ENCODE measurements at places on chromosomes 3 and 15.

DNA sequence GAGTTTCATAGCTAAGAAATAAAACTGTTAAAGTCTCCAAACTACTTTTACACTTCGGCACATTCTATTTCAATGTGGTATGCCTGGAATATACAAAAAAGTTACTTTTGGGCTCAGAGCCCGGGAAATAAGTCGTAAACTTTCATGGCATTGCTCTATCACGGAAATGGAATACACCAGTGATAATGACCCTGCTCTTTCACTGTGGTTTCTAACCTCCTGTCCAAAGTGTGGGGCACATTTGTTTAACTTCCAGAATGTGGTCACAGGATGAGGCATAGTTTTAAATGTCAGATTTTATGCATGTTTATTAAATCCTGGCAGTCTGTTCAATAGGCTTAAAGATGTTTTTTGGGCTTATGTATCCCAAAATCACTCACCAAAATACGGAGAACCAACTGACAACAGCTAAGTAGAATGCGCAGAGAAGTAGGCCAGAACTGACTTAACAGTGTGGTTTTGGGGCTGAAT is 5.1 kb downstream of the CXCR6 start:
- DNase-seq: no peak

DNA sequence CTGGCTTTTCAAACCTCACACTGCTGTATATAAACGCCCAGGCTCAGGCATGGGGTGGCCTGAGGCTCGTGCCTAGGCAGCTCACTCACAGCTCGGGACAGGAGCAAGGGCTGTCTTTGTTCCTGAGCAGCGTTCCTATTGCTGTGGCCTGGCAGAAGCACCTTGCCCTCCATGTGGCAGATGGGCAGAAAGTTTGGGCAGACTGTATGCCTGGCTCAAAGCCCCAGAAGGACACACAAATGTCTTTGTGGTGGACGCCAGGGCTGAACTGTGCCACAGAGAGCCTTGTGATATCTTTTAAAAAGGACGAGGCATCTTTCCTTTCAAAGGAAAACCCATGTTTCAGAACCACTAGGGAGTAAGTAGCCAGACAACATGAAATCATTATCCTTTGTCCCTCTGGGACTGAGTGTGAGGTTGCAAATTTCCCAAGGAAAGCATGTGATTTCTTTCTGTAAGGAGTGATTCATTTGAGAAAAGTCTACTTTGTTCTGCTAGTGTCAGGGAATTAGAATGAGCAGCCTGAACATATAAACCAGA is 29.3 kb upstream of the UBE2E1 start:
- no peak for DNase-seq

- no peak for DNase-seq
These were observed 80.0 kb upstream of the SPATA16 start for GRCh38 chr3:173221010-173221409.

DNA sequence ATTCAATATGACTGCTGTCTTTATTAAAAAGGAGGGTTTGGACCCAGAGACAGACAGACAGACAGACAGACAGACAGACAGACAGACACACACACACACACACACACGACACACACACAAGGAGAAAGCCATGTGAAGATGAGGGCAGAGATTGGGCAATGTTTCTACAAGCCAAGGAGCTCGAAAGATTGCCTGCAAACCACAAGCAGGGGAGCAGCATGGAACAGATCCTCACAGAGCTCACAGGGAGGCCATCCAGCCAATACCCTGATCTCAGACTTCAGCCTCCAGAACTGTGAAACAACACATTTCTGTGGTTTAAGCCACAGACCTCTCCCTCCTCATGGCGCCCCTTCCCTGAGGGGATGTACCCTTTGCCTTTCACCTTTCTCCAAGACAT is 35.8 kb upstream of the ABHD2 start:
- DNase-seq: no peak

DNA sequence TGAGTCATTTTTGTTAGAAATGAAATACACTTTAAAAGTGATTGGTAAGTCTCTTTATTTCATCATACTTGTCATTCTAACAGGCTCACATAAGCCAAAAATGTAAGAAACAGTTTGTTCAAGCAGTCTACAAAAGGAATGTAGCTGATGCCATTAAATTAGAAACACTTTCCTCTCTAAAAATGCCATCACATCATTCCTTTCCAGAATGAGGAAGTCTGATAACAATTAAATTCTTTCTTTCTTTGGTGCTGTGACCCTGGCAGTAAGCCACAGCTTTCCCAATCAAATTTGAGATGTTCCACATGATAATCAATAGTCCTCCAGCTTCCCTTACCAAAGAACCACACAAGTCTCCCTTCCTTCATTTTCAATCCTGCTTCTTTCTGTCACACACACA is 9.4 kb upstream of the P2RY1 start:
- DNase-seq: no peak

- no peak for DNase-seq
These were observed 22.6 kb downstream of the CCDC191 start for GRCh38 chr3:114033721-114034120.
